ENCODE measurements at places on chromosomes 16 and 17.

- no peak for DNase-seq
These were observed 47.1 kb downstream of the EPN2 start for GRCh38 chr17:19284005-19284959.

DNA sequence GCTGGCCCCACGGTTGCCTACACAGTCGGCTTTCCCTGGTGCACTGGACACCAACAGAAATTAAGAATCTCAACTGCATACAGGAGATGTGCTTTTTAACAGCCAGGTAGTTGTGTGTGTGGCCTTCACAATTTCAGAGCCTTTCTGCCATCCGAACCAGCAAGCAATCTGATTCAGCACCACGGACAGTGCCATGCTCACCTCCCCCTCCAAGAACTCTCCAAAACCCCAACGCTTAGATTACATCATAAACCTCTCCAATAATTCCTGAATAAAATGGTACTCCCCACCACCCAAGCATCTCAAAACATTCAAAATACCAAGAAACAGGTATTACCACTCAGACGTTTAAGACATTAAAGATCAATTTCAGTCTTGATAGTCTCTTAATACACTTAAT is 31.8 kb downstream of the USP7 start:
- no peak for DNase-seq

- no peak for DNase-seq
These were observed 10.3 kb upstream of the HAPSTR1 start for GRCh38 chr16:9081158-9081557.

- DNase-seq, result no peak
These were observed 49.0 kb downstream of the MPRIP start for GRCh38 chr17:17091276-17091675.

DNA sequence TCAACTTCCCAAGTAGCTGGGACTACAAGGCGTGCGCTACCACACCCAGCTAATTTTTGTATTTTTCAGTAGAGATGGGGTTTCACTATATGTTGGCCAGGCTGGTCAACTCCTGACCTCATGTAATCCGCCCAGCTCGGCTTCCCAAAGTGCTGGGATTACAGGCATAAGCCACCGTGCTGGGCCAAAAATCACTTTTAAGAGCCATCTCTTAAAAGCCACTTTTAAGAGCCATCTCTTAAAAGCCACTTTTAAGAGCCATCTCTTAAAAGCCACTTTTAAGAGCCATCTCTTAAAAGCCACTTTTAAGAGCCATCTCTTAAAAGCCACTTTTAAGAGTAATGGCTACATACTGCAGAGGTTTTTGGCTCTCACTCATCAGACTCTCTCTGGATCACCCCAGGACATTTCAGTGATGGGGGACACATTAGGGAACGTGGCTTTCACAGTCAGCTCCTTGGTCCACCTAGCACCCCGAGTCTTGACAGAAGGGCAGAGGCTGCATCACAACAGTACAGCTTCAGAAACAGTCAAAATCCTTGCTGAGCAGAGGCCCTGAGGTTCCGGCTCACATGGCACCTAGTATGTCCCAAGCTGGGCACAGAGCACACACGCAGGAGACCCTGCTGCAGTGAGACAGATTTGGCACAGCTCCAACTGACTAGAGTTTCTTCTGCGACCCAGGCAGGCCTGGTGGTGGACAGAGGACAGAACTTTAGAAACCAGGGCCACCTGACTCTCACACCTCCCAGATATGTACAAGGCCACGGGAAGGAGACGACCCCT is 23.6 kb downstream of the RANBP10 start:
- DNase-seq, result no peak

GRCh38 chr17:4859816-4860625 is 26.9 kb downstream of the MINK1 start:
- DNase-seq, result no peak

GRCh38 chr16:89502081-89502843 is 5.9 kb upstream of the SPG7 start:
- DNase-seq, result no peak

GRCh38 chr16:81466356-81466980 is 21.9 kb downstream of the CMIP start:
- no peak for DNase-seq

DNA sequence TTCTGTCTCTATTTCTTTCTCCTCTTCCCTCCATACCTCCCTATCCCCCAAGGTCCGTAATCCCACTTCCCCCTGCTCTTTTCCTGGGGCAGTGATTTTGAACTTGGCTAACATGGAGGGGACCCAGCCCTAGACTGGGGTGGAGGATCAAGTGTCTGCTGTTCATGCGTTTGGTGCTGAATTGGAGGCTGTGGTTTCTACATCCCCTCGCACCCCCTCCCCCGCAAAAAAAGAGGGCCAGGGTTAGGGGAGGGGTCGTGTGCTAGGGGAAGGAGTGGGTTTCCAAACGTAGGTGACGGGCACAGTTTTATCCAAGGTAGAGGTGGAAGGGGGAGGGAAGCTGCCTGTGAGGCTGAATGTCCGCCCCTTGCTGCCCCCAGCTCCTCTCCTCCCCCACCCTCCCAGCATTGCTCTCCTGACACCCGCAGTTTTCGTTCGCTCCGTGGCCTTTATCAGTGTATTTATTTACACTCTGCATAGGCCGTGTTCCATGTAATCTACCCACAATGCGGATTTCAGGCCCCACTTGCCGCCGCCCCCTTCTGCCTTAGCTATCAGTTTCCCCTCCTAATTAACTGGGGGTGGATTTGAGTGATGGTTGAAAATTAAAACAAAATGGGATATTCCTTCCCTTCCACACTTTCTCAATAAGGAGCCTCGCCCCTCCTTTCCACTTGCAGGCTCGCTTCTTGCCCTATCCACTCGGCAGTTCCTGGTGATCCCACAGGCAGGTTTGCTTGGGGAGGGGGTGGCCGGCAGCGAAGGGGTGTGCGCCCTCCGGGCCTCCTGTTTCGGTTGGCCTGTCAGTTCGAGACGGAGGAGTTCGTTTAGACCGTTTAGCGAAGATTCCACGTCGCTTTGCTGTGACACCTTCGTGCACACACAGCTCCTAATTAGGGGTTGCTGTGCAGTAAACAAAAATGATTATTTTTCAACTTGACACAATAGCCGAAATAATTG is 2.0 kb downstream of the GNAO1 start:
- no peak for DNase-seq

DNA sequence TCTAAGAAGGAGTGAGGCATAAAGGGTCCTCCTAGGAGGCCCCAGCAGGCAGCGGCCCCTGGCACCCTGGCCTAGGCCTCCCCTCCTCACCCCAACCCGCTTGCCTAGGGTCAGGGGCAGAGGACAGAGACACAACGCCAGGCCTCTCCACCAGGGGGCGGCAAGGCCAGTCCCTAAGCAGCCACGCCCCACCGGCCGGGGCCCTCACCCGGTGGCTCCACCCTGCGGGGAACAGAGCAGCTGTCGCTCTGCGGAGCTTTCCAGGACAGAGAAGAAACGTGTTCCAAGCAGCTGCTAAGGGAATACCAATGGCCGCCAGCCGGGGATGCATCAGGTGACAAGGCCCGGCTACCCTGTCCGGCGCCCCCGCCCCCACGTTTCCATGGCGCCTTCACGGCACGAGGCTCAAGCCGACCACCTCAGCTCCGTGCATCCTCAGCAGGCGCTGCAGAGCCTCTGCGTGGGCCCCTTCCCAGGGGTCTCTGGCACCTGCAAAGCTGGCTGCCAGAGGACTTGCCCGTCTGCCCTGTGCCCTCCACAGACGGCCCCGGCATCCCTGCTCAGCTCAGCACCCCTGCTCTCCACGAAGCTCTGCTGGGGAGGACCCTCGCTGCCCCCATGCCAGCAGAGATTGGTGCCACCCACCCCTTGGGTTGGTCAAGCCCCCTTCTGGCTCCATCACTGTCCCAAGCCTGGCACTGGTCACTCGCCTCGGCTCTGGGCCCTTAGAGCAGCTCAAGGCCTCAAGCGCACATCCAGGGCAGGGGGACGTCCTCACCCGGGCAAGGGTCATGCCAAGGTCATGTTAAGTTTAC is 5.6 kb downstream of the ZNF598 start:
- peak; percentile 87 for DNase-seq

DNA sequence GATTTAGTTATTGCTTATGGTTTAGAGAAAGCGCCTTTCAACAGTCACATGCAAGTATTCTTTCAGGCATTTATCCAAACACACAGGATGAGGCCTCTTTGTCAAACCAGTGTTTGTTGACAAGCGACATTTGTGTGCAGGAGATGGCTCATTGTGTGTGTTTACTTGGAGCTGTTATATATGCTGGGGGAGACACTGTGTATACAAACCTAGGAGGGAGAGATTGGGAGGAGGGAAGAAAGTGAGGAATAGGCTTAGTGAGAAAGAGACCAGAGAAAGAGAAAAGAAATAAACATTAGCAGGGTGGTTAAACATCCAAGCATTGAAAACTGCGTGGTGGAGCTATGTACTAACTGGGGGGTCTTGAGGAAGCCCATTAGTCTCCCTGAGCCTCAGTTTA is 437.6 kb downstream of the MAF start:
- no peak for DNase-seq
